GM12878 (cell line): ENCODE measurements at places on chromosomes 16 and 17. TPM values are rescaled to one million over a fixed set of nuclear protein-coding genes. Genes with fewer than 3 reads are reported as not detected.

SCGB1C2 gene
- not detected in 2 replicates for polyA plus RNA-seq

KRT39 gene
- polyA plus RNA-seq: not detected in 2 replicates

CA5A gene
- polyA plus RNA-seq: not detected in 2 replicates

- no peak for DNase-seq
These were observed 290 bp downstream of the TOB1 start for GRCh38 chr17:50865868-50866260.

RAB26 gene
- polyA plus RNA-seq: 2.6 and 3.7 TPM in 2 replicates

- DNase-seq: no peak
These were observed 6.7 kb upstream of the SLC25A39 start for GRCh38 chr17:44331249-44331760.

CRISPLD2 gene
- polyA plus RNA-seq: not detected in 2 replicates

IRF8 gene
- polyA plus RNA-seq: 121 and 125 TPM in 2 replicates

GRCh38 chr17:59492091-59492451 lies 73.3 kb upstream of the DHX40 start:
- DNase-seq: no peak
